ENCODE measurements at places on chromosomes 3 and 15. TPM values are rescaled to one million over a fixed set of nuclear protein-coding genes. Genes with fewer than 3 reads are reported as not detected.

The TPRA1 gene
- total RNA-seq, result 31.3 TPM

The RBM6 gene
- 94.6 TPM for total RNA-seq

The GTF2A2 gene
- total RNA-seq, result 170 TPM

The FGF12 gene
- not detected for total RNA-seq
